EL (cell line): ENCODE measurements at places on chromosomes 7 and 10.
A peak's percentile ranks its signal among the peaks of the same experiment; 100 is the strongest.

DNA sequence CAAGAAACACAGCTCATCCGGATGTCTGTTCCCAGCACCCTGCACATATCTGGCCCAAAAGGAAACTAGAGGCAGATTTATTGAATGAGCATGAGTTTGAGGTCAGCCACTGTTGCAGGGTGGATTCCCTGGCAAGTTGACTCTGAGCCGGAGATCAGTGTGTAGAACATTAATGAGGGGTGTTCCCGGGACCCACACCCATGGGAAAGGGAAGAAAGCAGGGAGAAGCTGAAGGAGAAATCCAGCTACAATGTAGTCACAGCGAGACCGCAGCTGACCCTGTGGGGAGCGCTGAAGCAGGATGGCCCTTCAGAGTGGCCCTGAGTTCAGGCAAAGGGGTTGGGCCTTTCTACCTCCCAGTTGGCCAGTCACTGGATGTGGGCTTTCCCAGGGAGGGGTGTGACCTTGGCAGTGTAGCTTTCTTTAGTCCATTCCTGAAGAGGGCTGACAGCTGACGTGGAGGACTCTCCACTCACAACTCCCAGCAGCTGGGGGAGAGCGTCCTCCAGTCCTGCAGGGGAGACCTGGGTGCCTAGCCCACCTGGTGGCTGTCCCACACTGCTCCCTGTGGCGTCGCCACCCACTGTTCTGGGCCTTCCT lies 324.2 kb upstream of the ZMIZ1 start:
- no peak for DNase-seq

DNA sequence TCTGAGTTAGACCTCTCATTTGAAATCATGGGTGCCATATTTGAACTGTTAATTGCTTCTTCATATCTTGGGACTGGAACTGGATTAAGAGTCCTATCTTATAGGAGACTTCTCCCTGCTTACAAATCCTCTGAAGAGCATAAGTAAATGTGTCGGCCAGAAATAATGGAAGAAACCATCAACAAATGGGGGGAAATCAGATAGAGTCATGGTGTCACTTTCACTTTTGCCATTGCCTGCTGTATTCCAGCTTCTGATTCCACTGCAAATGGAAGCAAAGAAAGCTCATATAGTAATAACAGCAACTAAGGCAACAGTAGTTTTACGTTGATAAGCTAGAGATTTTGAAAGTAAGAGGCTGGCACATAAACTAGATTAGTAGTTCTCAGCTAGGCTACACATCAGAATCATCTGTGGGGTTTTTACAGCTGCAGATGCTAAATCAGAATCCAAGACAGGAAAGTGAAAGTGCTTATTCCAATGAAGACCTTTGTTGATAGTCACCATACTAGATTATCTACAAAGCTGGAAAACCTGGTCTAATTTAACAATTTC lies 12.3 kb upstream of the CRPPA start:
- DNase-seq = no peak

DNA sequence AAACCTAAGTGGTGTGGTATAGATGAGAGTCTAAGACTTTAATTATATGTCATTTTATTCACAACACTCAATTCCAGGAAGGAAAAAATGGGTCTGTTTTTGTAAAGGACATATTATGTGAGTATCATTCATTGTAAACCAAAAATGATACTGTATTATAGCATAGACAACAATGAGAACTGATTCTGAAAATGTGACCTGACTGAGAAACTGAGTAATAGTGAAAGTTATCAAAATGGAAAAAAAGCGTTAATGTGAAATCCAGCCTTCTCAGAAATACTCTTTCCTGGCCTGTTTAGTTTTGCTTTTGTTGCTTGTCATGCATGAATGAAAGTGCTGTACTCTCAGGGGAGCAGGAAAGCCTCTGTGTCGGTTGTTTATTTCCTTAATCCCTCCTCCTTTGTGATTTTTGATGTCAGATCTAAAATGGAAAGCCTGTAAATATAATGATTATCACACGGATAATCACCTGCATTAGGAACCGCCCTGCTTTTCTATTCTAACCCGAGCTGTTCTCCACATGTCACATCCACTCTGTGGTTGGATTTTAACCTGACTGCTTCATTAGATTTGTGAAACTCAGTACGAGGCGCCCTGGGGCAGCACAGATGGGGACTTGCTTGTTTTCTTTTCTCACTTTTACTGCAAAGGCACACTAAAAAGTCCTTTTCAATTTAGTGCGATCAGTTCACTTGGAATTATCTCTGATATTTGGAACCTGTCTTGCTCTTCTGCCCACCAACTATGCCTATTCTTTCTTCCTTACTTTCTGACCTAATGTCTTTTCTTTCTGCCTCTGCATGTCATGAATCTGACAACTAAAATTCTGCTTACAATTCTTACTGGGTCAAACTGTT lies 240.9 kb upstream of the KAT6B start:
- no peak for DNase-seq

GRCh38 chr10:97752956-97753355 lies 16.0 kb downstream of the ZFYVE27 start:
- DNase-seq = no peak

GRCh38 chr7:31059551-31059950 lies 7.4 kb downstream of the ADCYAP1R1 start:
- DNase-seq = no peak

DNA sequence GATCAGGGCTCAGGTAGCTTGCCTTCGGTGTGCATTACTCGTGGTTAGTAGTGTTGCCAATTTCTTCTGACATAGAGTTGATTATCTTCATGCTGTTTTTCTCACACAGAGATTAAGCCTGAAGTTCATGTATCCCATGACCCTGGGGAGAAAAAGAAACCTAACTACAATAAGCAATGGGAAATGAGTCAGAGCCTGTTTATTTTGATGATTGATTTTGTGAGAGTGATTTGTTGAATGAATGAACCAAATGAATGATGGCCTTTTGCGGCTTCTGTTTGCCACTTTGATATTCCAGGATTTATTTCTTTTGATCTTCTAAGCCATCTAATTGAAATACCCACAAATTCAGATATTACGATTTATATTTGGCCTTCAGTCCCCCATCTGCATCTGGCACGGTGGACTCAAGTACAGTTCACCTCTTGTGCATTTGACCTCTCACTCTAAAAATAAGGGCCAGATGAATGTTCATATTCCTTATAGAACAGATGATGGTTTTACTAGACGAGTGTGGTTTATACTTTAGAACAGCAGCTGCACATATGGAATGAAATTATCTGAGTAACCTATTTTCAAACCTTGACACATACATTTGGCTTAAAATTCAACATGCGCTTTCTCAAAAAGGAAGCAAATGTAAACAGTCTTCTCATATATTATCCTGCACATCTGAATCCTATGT lies 110.7 kb downstream of the PLCE1 start:
- peak; percentile 40 for DNase-seq

- no peak for DNase-seq
Observed at GRCh38 chr10:73359492-73359891, 828 bp upstream of the CFAP70 start.

DNA sequence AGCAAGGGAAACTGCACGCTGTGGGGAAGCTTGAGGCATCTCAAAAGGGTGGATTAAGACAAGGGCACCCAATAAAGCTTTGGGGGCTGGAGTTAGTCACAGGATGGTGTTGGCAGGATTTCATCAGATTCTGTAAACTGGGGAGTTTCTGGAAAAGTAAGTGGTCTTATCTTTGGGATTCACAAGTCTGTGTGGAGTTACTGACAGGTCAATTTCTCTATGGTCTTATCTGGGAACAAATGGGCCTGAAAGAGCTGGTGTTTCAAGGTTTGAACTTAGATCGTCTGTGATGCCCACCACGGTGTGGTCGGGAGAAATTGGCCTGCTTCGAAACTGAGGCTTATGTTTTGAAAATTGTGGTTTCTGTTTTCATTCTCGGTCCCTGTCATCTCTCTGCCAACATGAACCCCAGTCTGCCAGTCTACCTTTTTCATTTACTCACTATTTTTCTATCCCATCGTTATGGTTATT lies 23.8 kb upstream of the AOAH start:
- no peak for DNase-seq

DNA sequence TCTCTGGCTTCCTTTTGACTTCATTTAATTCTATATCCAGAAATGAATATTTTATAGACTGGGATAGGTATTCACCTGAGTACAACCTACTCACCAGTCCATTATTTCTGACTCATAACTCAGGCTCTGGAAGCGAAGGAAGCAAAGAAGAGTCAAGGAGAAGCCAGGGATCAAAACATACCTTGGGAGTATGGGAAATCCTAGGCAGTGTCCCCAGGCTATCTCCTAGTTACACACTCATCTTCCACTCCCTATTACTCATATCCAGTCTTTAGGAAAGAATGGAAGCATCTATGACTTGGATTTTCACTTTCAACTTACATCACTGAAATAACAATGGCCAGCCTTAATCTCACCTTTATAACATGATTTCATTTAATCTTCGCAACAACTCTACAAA lies 40.9 kb upstream of the ELAPOR2 start:
- no peak for DNase-seq

- DNase-seq = no peak
Observed at GRCh38 chr10:25425776-25426175, 251.0 kb downstream of the GPR158 start.

- no peak for DNase-seq
Observed at GRCh38 chr7:29811586-29811985, 5.3 kb downstream of the WIPF3 start.

DNA sequence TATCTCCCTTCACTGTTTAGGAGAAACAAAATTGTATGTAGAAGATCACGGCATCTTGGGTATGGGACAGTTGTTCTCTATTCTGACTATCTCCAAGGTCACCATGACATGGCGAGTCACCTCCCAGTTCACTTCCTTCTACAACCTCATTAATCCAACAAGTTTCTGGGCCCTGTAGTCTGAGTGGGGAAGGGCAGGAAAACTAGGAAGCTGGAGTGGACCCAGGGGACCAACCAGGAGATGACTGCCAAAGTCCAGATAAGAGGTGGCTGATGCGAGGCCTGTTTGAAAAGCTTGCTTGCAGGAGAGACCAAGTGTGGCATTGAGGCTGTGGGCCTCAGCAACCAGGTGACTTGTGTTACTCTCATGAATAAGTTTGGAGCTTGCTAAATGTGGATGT lies 584.9 kb downstream of the TNS3 start:
- no peak for DNase-seq

DNA sequence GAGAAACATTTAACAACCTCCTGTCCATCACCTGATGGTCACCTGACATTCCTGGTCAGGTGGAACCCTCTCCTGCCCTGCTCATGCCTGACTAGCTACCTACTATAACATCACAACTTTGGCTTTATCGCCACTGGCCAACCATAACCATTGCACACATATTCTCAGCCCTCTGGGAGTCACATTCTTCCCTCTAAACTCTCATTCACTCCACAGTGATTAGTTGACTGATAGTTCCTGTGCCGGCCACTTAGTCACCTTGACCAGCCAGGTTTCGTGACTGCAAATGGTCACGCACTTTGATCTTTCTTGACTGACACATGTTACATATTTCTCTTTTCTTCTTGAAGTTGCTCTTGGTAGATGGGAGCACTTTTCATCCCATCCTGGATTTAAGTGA lies 50.1 kb downstream of the GNAI1 start:
- no peak for DNase-seq
